ENCODE measurements at places on chromosomes 4 and X.

DNA sequence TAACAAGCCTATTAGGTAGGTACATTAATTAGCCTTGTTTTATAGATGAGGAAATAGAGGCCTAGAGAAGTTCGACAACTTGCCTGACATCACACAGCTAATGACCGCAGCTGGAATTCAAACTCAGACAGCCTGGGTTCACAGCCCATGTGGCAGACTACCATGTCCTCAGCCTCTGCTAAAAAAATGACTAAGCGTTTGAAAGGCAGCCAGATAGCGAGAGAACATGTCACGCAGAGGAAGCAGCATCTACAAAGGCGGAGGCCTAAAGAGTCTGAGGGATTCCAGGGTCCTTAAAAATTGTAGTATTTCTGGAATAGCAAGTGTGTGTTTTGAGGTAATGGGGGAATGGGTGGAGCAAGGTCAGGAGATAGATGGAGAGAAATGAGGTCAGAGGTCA is 33.2 kb upstream of the BMP15 start:
- no peak for DNase-seq

GRCh38 chrX:103066606-103067005 is 2.6 kb upstream of the BEX1 start:
- DNase-seq, result no peak

DNA sequence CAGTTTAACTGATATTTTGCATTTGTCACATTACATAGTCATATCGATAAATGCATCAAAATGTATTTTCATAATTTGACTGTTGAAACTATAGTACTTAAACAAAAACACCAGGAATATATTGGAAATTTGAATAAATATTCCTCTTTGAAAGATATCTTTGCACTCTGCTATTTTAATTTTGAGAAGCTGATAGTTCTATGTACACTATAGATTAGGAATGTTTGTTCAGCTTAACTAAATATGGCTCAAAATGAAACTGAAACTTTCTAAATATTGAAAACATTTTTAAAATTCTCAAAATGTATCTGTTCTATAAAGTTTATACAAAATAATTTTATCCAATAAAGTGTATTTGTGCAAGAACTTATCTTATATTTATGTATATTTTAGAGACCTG is 510.1 kb downstream of the FSTL5 start:
- DNase-seq, result no peak

DNA sequence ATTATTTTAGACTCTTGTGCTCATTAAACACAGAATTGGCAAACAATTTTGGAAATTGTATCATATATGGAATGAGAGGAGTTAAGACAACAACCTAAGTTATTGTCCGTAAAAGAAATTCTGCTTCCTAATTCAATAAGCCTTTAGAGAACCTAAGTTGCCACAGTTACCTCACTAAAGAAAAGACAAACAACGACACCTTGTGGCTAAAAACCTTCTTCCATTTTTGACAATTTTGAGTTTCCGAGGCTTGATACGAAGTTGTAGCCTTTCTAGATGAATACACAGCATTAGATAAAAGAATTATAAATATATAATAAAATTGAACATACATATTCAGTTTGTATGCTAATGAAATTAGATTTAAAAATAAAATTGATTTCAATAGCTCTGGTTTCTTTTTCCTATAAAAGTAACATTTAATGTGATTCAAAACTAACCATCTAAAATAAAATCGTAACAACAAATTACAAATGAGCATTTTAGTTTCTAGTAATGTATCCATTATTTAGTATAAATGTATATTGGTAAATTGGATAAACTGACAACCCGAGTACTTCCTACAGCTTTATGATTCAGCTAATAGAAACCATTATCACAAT is 275.1 kb downstream of the GPM6A start:
- peak; percentile 34 for DNase-seq

DNA sequence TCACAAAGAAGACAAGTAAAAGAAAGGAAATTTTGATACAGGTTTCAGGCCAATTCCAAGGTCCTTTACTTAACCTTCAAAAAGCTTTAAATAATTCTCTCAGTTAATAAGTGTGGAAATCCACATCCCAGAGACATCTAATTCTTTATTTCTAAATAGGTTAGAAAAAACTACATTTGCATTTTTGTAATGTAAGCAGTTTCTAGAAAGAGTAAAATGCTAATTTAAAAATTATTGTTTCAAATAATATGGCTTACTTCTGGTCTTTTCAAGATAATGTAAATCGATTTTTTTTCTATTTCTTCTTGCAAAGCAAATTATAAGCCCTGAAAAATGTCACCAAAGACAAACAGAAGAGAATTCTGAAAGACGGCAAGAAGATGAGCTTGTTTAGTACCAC is 180.4 kb upstream of the HHIP start:
- no peak for DNase-seq

DNA sequence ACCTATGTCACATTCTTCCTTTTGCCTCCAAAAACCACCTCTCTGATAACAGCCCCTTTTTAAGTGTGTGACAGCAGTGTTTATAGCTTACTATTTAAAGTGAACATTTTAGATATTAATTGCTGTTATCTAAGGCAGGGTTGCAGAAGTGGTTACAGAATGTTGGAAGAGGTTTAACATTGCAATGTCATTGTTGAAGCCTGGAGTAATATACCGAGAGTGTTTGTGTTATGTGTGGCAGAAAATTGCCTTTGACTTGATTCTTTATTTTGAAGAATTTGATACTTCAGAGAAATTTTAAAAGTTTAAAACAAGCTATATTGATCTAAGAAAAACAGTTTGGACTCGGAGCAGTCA is 37.1 kb downstream of the SMARCAD1 start:
- DNase-seq, result no peak

DNA sequence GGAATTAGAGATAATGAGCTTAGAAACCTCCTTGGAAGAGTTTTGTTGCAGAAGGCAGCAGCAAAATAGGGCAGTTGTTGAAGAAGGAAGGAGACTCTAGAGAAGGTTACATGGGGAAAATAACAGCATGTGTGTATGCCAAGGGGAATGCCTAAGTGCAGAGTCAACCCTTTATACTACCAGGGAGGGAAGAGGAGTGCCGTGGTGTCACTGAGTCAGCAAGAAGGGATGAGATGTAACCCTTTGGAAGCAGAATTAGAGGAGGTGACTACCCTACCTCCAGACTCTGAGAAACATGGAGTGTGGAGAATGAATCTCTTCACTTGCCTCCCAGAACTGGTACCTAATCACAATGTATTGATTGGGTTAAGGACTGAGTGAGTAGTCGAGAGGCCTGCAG is 6.7 kb upstream of the GABRE start:
- DNase-seq, result no peak

GRCh38 chr4:158996669-158997074 is 106.2 kb upstream of the RAPGEF2 start:
- peak; percentile 56 for DNase-seq

DNA sequence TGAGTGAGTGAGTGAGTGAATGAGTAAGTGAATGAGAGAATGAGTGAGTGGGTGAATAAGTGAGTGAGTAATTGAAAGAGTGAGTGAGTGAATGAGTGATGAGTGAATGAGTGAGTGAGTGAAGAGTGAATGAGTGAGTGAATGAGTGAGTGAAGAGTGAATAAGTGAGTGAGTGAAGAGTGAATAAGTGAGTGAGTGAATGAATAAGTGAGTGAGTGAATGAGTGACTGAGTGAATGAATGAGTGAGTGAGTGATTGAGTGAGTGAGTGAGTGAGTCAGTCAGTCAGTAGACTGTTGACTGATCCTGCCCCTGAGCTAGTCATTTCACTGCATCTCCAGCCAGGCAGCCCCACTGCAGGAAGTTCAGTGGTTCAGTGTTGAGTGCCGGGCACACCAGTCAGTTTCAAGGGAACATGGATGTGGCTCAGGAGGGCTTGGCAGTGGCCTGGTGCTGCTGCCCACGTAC is 228.4 kb upstream of the PSAPL1 start:
- DNase-seq, result no peak

DNA sequence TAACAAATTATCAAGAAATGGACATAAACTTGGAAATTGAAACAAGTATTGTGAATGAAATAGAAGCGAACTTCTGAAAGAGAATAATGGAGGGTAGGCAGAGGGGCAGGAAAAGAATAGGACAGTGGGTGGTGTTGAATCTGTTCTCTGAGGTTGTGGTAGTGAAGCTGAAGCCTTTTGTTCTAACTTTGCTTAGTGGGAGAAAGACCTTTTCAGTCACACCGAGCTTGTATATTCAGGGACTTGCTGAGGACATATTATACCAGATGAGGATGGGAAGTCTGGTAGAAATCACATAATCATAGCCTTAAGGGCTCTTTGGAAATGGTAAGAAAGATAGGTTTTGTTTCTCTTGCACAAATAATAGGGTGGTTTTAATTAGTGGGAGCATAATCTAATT is 115.4 kb upstream of the NDST4 start:
- DNase-seq, result no peak

GRCh38 chrX:3666975-3667374 is 46.5 kb downstream of the PRKX start:
- no peak for DNase-seq

GRCh38 chr4:76984127-76984526 is 34.6 kb downstream of the SEPTIN11 start:
- DNase-seq, result no peak

DNA sequence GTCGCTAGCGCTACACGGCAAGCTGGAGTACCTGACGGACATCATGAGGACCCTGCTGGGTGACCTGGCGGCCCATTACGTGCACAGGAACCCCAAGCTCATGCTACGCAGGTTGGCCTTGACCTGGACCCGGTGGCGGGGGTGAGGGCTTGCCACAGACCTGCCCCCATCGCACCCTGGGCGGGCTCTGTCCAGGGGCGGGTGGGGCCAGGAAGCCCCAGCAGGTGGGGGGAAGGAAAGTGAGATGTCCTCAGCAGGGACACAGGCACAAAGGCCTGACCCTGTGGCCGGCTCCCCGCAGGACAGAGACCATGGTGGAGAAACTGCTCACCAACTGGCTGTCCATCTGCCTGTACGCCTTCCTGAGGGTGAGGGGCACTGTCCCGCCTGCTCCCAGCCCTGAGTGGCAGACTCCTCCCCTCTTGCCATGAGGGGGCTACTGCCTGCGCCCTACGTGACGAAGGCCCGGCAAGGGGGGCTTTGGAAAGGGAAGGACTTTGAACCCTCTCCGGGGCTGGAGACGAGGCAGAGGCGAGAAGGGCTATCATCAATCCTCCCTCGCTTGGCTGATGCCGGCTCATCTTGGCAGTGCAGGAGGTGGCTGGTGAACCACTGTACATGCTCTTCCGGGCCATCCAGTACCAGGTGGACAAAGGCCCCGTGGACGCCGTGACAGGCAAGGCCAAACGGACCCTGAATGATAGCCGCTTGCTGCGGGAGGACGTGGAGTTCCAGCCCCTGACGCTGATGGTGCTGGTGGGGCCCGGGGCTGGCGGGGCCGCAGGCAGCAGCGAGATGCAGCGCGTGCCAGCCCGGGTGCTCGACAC is 5.3 kb upstream of the SRPK3 start:
- no peak for DNase-seq

GRCh38 chr4:157572284-157572683 is 351.8 kb downstream of the GRIA2 start:
- DNase-seq, result no peak

GRCh38 chr4:5451243-5451642 is 257.1 kb downstream of the EVC2 start:
- DNase-seq, result no peak

GRCh38 chr4:99117876-99118693 is 26.0 kb downstream of the ADH4 start:
- DNase-seq, result no peak

Measured in NCI-H2029 treated with DMSO at 0.1 percent for 48 hours (cell line).